NCI-H2107 (cell line): ENCODE measurements at places on chromosomes 13 and 19.
A peak's percentile ranks its signal among the peaks of the same experiment; 100 is the strongest.

DNA sequence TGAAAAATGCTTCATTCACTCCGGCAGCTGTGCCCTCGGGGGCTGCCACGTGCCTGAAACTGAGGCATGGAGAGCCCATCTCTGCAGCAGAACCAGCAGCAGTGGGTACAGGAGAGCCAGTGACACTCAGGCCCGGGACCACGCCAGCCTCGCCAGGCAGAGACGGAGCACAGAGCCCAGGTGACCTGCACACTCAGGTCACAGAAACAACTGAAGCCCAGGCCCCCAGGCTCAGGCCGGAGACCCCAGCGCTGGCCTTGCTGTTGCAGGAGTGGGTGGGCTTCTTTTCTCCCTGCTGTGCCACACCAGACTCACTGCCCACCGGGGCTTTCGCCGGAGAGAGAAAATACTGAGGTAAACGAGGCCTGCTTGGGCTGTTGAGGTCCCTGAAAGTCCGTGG lies 117.3 kb downstream of the SOX1 start:
- DNase-seq = no peak

DNA sequence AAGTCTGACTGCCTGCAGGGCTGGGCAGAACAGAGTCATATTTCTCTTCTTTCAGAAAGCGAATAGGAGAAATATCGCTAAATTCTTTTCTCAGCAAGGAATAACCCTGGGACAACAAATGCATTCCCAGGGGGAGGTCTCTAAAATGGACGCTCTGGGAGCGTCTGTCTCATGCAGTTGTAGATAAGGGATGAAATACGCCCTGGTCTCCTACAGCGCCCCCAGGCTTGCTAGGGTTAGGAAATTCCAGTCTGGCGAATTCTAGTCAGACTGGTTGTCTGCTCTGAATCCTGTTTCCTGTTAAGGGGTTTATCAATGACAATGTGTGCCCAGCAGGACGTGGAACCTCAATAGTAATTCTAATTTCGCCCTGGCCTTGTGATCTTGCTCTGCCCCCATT lies 1214.1 kb downstream of the DIAPH3 start:
- DNase-seq = no peak

DNA sequence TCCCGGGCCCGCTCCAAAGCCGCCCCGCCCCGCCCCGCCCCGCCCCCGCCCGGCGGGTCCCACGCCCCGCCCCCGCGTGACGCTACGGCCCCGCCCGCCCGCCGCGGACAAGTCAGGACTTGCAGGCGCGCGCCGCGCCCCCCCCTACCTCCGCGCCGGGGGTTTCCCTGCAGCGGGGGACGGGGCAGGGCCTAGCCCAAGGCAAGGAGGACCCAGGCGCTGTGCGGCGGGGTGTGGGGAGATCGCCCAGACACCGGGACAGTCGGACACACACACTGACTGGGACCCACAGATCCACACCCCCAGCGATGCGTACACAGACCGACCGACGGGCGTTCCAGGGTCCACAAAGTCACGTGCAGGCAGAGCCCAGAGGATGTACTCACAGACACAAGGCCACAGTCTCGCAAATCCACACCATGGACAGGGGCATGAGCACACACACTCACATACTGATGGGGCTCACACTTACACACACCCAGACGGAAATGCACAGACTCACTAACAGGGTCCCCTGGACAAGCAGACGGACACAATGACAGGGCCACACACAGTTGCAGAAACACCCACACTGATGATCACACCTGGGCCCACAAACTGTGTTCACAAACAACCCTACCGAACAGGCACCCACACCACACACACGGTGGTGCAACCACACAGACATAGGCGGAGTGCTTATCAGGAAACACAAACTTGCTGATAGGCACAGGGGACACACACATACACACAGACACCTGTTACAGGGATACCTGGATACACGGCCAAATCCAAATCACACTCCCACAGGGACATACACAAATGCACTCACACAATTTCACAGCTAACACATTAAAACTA lies 436 bp upstream of the BBC3 start:
- DNase-seq = peak; percentile 16

GRCh38 chr19:30448386-30449077 lies 76.3 kb downstream of the ZNF536 start:
- DNase-seq = no peak

DNA sequence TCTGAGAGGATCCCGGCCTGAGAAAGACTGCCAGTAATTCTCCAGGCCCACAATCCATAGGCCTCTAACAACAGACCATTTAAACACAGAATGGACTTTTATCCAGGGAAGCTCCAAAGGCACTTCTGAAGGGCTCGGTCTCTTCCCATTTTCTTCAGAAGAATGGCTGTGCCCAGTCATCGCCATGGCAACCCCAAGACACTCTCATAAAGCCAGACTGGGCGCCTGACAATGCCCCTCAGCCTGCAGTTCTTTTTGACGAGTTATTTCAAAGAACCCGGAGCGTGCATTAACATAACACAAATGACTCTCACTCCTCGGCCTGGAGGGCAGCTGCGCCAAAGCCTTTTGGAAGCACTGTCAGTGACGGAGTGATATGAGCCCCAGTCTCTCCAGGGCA lies 61.0 kb downstream of the RASA3 start:
- no peak for DNase-seq

- no peak for DNase-seq
Observed at GRCh38 chr19:34481861-34482379, 362 bp downstream of the WTIP start.

GRCh38 chr13:39967199-39967959 lies 311.9 kb downstream of the COG6 start:
- DNase-seq = no peak

GRCh38 chr19:6402837-6403608 lies 10.1 kb upstream of the GTF2F1 start:
- DNase-seq = no peak

DNA sequence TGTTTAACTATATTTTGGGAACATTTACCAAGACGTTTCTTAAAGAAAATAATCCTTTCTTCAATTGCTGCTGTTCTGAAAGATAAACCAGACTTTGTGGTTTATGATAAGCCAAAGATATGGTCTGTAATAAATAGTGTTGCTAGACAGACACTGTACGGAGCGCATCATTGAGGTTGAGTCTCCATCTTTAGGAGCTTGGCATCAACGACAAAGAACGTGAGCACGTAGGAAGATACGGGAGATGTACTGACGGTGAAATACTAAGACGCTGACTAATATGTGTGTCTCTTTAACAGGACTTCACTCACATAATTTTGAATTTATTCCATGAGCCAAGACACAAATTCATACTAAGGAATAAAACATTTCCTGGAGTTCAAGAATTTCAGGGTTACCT lies 16.2 kb downstream of the TEX29 start:
- no peak for DNase-seq

DNA sequence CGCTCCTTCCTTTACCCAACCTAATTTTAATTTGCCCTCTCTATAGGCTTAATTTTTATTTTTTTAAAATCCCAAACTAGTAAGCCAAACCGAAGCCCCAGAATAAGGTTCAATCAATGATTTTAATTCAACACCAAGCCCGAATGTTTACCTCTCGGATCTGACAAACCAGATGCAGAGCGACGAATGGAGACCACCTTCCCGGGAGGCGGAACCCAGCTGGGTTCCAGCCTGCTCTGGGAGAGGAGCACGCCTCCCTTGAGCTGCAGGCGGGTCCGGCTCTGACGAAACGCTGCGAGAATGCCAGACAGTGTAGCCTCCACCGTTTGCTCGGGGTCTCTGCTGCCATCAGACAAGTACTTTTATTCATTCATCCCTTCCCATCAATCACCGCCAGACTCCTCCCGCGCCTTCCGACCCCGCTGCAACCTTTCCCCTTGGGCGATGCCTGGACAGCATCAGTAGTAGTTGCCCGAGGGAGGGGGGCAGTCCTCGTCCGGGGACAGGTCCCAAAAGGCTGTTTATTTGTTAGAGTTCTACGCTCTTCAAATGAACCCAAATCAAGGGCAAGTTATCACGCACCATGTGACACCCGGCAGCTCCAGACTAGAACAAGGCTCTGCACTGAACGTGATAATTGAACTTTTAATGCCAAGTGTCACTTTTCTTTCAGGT lies 752 bp upstream of the EDNRB start:
- no peak for DNase-seq

DNA sequence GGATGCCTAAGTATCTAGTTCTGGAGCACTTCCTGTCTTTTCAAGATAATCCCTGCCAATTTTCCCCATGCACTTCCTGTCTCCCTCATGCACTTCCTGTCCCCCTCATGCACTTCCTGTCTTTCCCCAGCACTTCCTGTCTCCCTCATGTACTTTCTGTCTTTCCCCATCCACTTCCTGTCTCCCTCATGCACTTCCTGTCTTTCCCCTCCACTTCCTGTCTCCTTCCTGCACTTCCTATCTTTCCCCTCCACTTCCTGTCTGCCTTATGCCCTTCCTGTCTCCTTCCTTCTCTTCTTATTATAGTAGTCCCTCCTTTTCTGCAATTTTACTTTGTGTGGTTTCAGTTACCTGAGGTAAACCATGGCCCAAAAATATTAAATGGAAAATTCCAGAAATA lies 3.0 kb upstream of the TNNT1 start:
- DNase-seq = no peak

GRCh38 chr19:1363599-1363998 lies 20.1 kb upstream of the NDUFS7 start:
- DNase-seq = no peak

DNA sequence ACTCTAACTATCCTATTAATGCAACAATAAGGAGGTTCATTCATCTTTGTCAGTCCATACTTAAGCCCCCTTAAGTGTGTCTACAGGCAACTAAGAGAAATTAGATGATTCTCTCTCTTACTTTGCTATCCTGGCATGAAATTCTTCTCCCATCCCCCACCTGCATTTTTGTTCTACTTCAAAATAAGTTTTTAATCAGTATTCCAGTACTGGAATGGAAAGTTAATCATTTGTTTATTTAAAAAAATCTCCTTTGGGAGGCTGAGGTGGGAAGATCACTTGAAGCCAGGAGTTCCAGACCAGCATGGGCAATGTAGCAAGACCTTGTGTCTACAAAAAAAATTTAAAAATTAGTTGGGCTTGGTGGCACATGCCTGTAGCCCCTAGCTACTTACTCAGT lies 222.1 kb downstream of the MZT1 start:
- DNase-seq = no peak

DNA sequence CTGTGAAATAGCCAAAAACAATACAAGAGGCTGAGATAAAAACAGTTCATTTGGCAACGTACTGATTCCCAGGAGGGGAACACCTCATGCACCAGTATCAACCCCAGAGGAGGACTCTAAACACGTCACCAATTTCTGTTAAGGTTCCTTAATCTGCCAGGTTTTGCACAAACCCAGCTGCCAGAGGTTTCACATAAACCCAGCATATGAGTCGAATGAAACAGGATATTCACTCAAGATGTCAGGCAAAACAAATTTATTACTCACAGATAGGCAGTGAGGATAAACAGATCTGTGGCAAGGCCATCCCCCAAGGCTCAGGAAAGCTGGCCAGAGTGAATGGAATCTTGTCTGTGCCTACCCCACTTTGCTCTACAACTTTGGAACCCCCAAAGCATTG lies 210.9 kb downstream of the GPC5 start:
- DNase-seq = no peak

DNA sequence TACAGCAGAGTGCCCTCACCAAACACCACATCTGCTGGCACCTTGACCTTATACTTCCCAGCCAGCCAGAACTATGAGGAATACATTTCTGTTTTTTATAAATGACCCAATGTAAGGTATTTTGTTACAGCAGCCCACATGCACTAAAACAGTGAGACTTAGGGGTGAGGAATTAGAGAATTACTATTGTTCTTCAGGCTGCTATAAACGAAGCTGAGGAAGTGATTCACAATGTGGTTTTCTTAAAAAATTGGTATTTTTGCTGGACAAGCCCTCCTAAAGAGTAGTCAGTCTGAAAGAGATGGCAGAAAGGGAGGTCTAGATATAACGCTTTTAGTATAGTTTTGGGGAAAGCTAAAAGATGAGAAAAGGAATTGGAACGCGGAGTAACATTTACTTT lies 101.0 kb downstream of the SLITRK6 start:
- no peak for DNase-seq

DNA sequence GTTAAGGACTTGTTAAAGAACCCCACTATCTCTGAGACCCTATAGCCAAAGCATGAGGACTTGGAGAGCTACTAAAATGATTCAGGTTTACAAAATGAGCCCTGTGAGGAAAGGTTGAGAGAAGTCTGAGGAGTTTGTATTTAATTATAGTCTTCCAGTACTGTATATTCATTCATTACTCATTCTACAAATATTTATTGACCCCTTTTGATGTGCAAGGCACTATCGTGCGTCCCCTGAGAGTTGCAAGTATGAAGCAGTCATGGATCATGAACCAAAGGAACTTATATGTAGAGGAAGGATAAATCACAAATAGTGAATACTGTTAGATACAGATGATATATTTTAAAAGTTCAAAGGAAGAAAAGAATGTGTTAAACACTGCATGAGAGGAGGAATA lies 84.4 kb downstream of the DNAJC15 start:
- DNase-seq = no peak

- DNase-seq = no peak
Observed at GRCh38 chr19:6890401-6890913, 3.1 kb downstream of the ADGRE1 start.

DNA sequence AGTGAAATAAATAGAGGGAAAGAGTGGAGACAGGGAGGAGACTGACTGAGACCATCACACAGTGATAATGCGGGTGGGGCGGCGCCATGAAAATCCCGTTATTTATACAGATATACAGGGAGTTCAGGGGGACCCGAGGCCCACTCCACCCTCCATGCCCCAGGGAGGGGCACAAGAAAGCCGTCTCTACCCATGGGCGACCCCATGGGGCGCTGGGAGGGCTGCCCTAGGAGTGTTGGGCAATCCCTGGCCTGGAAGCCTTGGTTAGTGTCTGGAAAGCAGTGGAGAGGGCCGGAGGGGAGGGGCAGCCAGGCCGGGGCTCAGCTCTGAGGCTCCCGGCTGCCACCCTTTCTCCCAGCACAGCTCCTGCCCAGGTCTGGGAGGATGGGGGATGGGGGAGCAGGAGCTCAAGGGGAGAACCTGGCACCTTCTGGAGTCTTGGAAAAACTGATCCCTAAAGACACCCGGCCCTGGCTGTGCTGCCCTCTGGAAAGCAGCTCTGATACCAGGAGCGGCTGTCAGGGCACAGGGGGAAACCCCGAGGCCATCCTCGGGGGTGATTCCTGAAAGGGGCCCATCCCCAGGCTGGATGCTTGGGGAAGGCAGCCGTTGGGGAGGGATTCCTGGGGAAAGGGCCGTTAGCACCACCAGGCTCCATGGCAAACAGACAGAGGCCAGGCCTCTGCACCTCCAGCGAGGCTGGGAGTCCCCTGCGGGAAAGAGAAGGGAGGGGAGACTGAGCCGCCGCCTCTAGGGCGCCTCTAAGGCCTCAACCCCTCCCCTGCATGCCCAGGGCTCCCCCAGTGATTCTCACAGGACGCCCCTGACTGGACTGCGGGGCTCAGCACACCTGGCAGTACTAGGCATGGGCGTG lies 3.0 kb upstream of the PRKD2 start:
- DNase-seq = no peak
